HFF-Myc (cell line): ENCODE measurements at places on chromosomes 4 and X.

GRCh38 chr4:76277667-76278066 is 26.1 kb downstream of the FAM47E start:
- no peak for DNase-seq

DNA sequence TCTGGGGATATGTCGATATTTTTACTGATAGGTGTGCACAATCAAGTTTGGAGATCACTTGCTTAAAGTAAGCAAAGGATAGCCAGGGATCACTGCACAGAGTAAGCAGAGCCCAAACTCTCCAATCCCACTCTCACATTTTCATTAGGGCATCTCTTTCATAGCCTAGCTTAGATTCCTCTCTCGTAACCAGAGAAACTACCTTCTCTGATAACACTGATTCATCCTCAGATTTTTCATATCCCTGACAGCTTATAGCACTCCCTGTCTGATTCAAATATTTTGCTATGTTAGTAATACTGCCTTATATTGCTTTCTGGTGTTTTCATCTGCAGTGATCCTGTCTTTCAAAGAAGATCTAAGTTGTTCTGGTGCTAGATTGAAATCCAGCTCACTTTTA is 123.7 kb downstream of the CBLL2 start:
- DNase-seq, result no peak

DNA sequence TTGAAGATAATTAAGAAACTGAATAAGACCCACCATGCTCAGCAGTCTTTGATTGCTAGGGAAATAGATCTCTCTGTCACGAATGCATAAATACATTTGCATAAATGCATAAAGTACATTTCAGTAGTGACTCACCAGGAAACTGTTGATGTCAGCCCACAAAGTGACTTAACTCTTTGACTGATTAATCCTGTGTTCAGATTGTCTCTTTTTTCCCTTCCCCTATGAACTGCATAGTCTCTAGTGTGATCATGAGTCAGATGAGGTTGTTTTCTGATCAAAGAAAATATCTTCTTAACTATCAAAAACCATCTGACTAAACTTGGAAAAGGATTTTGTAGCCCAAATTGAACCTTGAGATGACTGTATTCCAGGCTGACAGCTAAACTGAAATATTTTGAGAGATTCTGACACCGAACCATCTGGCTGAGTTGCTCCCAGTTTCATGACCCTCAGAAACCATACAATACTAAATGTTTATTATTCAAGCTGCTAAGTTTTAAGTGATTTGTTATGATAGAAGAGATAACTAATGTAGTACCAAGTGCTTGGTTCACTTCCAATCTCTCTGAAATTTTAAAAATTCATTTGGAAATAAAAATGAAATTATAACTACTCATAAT is 1381.5 kb upstream of the AGA start:
- DNase-seq, result no peak

DNA sequence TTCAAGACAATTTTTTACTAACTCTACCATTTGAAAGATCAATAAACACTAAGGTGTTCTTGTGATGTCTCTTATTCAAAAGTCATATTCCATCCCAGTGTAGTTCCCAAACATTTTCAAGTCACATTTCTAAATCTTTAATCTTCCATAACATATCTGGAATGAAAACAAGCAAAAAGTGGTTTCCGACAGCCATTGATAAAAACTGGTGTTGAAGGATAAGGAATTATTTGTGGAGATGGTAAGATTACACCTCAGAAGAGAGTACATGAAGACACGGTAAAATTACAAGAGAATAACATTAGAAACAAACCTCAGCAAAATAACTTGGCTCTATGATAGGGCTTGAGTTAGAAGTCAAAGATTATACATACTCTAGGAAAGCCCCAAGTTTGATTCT is 4.3 kb downstream of the CHIC2 start:
- no peak for DNase-seq

DNA sequence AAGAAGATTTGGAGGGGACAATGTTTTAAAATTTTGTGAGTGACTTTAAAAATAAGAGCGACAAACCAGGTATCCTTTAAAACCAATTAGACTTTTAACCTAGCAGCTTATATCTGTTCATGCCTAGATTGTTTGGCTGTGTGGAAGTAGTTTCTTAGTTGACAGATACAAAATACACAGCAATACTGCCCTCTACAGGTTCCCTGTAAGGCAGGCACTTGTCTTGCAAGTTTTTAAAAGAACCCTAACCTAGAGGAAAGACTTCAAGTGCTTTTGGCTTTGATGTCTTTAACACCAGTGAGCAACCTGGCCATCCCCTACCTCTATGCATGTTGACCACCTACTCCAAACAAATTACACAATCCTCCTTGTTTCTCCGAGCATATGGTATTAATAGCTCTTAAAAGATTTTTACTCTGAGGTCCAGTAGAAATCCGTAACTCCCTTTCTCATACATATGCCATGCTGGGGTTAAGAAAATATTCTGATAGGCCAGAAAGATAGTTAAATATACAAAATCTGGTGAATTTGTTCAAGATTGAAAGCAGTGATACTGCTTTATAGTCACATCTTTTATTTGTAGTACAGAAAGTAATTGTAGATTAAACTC is 273.0 kb downstream of the ARHGAP24 start:
- DNase-seq, result peak; percentile 72

DNA sequence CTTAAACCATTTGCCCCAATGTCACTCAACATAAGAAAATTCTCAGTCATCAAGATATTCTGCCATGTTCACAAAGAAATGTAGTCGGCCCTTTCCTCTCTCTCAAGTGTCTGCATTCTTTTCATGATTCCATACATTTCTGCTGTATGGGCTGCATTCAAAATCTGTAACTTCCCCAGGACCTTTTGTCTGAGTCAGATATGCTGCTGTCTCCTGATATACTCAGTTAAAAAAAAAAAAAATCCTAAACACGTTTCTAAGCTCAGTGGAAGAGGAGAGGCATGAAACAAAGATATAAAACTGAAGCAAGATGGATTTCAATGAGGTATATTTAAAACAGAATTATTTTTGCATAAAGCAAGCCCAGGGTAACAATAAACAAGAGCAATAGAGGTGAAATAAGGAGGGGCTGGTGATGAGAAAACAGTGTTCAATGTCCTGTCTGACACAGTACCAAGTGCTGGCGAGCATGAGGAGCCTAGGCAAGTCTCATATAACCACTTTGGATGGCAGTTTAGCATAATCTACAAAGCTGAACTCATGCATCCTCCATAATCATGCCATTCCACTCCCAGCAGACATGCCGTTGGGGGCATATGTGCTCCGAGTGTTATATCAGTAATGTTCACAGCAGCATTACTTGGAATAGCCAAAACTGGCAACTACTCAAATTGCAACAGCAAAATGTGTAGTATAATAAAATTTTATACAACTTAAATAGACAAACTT is 76.7 kb downstream of the MANBA start:
- no peak for DNase-seq

GRCh38 chr4:3801931-3802550 is 35.9 kb downstream of the ADRA2C start:
- DNase-seq, result no peak

DNA sequence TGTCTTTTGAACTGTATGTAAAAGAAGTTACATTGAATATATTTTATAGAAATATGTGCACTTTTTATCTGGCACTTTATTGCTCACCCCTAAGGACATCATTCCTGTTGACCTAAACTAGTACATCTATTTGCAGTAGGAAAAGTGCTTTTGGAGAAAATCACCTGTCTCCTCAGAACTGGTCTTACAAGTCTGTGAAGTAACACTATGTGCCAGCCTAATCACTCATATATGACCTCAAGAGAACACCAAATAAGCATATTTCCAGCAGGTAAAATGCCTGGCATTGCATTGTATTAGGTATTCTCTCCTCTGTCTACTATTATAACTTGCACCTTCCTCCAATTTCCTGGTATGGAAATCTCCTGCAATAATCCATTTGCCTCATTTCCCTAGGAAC is 4.0 kb upstream of the GASK1B start:
- no peak for DNase-seq

DNA sequence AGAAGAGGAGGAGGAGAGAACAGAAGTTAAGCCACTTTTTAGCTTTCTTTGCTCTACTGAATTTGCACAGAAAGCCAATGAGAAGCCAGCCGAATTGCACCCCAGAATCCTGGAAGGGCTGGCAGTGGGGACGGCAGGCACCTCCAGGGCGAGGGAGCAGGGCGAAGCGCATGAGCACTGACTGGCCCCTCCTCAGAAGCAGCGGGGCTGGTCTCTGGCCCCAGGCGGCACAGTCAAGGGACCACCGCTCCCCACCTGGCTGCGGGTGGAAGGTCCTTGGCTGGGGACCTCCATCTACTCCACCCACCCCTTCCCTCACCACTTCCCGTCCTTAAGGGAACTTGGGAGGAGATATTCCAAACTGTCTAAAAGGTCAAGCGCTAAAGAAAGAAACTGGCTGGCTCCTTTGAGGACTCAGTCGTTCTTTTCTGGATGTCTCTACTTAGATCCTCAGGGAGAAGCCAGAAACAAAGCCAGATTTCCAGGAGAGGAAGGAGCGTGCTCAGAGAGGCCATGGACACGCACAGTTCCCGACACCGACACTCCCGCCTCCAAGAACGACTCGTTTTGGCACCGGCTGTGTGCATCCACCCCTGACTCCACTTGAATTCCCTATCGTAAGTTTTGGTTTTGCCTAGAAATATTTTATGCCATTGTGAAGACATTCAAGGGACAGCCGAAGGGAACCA is 59.5 kb upstream of the CRMP1 start:
- DNase-seq, result no peak

DNA sequence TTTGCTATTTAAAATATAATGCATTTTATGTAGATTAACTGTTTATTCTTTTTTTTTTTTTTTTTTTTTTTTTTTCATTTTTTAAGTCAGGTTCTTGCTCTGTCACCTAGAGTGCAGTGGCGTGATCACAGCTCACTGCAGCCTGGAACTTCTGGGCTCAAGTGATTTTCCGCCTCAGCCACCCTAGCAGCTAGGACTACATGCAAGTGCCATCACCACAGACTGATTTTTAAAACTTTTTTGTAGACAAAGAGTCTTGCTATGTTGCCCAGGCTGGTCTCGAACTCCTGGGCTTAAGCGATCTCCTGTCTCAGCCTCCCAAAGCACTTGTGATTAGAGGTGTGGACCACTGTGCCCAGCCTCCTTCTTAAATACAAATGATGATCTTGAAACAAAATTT is 159.9 kb downstream of the CAMK2D start:
- no peak for DNase-seq

DNA sequence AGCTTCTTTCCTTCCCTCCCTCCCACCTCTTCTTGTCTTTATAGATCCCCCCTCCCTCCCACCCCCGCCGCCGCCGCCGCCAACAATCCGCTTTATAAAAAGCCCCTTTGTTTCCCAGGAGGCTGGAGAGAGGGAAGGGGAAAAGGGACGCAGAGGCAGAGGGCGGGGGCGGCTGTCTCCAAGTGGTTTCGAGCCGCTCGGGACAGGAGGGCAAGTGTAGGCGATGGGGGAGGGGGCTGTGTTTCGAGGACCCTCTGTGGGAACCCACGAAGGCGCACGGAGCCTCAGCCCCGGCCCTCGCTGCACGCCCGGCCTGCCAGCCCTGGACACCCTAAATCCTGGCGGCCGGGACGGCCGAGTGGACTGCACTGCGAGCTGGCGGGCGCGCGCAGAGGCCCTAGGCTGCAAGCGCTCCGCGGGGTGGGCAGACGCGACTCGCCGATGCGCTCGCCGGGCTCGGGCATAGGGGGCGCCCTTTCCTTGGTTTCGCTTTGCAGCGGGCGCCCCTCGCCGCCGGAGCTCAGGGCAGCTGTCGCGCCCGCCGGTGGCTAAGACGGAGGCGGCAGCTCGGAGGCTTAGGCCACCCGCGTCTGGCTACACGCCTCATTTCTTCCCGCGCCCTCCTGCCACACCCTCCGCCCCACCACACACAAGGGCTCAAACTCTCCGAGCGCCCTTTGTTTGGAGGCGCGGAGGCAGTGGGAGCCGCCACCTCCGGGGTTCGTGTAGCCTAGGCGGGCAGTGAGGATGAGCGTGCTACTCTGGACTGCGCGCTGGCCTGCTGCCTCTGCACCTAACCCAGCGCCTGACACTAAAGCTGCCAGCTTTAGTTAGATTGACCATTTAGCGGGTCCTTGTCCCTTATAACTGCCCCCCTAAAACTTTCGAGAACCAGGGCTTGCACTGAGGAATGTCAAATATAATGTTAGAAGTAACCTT is 2.2 kb downstream of the MAMLD1 start:
- no peak for DNase-seq
